ENCODE measurements at places on chromosomes 13 and 19. TPM values are rescaled to one million over a fixed set of nuclear protein-coding genes. Genes with fewer than 3 reads are reported as not detected.

KIR3DL1 gene
- total RNA-seq: not detected

DNA sequence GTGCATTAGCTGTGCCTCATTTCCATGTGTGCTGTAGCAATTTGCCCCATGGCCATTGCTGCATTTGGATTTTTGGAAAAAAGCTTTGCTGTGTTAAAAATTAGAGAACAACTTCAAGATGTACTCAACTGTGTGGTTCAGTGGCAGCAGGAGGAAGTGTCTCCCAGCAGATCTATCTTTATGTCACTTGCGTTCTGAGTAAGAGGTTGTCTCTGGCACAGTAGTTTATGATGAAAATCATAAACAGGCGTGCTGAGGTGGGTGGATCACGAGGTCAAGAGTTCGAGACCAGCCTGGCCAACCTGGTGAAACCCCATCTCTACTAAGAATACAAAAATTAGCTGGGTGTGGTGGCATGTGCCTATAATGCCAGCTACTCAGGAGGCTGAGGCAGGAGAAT is 29.0 kb upstream of the RNF17 start:
- H3K4me3 ChIP-seq: no peak overlapping the region
- no peaks in the 10 kb centered on the region for H3K27me3 ChIP-seq
- H3K27ac ChIP-seq: no peak overlapping the region
- no peak for DNase-seq
- no peaks in the 10 kb centered on the region for H3K36me3 ChIP-seq
- H3K4me1 ChIP-seq: no peaks in the 10 kb centered on the region

GRCh38 chr13:50668049-50668448 is 175.4 kb downstream of the DLEU7 start:
- no peak overlapping the region for H3K27ac ChIP-seq
- H3K4me1 ChIP-seq: peaks cover 18% of the 10 kb centered on the region
- no peaks in the 10 kb centered on the region for H3K27me3 ChIP-seq
- 0 out of 2 replicates have a peak, but pooled peaks cover 1% of the 10 kb centered on the region for H3K36me3 ChIP-seq
- no peak for DNase-seq

DNA sequence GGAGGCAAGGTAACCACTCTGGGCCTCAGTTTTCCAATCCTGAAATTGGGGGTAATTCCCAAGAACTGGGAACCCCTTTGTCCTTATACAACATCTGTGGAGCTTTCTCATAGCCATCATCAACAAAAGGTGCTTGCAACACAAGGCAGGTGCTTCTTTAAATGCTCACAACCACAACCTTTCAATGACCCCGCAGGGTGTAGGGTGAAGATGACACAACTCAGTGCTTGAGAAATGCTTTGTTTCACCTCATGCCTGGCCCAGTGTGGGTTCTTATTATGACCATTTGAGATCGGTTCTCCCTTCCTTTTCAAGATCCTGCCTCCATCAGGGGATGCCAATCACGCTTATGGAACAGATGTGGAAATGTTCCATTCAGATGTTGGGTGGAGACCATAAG is 8.4 kb downstream of the WIZ start:
- no peak overlapping the region for H3K4me3 ChIP-seq
- no peak for DNase-seq
- no peaks in the 10 kb centered on the region for H3K27me3 ChIP-seq
- peaks cover 19% of the 10 kb centered on the region for H3K4me1 ChIP-seq
- no peaks in the 10 kb centered on the region for H3K36me3 ChIP-seq

- H3K27me3 ChIP-seq: no peaks in the 10 kb centered on the region
- H3K36me3 ChIP-seq: no peaks in the 10 kb centered on the region
- H3K4me3 ChIP-seq: no peak overlapping the region
- peaks cover 36% of the 10 kb centered on the region for H3K4me1 ChIP-seq
Observed at GRCh38 chr19:48686088-48686487, 9.7 kb upstream of the FUT2 start.

GRCh38 chr13:43936647-43937046 is 56.9 kb downstream of the LACC1 start:
- H3K27me3 ChIP-seq: no peaks in the 10 kb centered on the region
- DNase-seq: no peak
- H3K27ac ChIP-seq: no peak overlapping the region
- no peaks in the 10 kb centered on the region for H3K4me1 ChIP-seq
- no peaks in the 10 kb centered on the region for H3K36me3 ChIP-seq

- no peak for DNase-seq
- H3K4me1 ChIP-seq: no peaks in the 10 kb centered on the region
- H3K27ac ChIP-seq: no peak overlapping the region
- 0 out of 2 replicates have a peak, but pooled peaks cover 2% of the 10 kb centered on the region for H3K36me3 ChIP-seq
Observed at GRCh38 chr13:21429211-21429610, 29.9 kb downstream of the ZDHHC20 start.

- H3K27ac ChIP-seq: no peak overlapping the region
- H3K4me1 ChIP-seq: peaks cover 14% of the 10 kb centered on the region
- no peaks in the 10 kb centered on the region for H3K36me3 ChIP-seq
- DNase-seq: no peak
Observed at GRCh38 chr19:4088975-4089374, 22.3 kb upstream of the ZBTB7A start.

DNA sequence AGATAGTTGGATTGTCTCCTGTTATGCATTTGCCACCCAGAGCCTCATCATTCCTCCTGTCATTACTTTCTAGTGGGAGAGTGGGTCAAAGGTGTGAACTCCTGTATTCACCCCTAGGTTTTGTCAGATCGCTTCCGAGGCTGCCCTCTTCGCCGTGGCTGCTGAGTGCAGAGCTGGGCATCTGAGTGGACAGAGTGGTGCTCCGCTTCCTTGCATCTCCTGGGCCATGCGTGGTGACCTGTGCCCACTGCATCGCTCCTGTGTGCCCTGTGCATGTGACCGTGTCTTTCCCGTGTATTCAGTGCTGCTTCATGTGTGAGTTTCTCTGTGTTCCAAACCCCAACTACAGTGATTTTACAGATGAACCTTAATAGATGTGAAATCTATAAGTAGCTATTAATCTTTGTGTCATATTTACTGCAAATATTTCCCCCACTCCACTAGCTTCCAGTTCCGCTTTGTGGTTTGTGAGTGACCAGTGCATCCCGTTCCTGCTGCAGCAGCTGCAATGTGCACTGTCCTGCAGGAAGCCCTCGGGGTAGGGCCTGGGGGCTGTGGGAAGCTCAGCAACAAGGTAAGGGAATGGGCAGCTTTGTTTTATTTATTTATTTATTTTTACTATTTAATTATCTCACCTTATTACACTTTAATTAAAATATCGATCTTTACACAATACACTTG is 53.1 kb downstream of the C13orf46 start:
- no peaks in the 10 kb centered on the region for H3K27me3 ChIP-seq
- H3K4me3 ChIP-seq: no peak overlapping the region
- no peak overlapping the region for H3K27ac ChIP-seq
- peak; percentile 5 for DNase-seq

DNA sequence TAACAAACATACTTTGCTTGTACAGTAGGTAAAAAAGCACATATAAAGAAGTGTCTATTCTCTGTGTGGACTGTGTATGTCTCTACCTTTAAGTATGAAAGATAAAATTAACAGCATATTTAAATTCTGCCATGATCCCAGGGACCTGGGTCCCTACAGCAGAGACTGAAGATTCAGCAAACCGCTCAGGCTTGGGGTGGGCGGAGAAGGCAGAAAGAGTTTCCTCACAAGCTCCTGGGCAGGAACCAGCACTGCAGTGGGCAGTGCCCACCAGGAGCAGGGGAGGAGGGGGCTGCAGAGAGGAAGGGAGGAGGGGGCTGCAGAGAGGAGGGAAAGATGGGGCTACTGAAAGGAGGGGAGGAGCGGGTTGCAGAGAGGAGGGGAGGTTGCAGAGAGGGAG is 44.6 kb upstream of the GRTP1 start:
- H3K4me1 ChIP-seq: peaks cover 11% of the 10 kb centered on the region
- H3K27ac ChIP-seq: no peak overlapping the region
- H3K27me3 ChIP-seq: no peaks in the 10 kb centered on the region
- H3K4me3 ChIP-seq: no peak overlapping the region
- no peak for DNase-seq
- H3K36me3 ChIP-seq: no peaks in the 10 kb centered on the region

DNA sequence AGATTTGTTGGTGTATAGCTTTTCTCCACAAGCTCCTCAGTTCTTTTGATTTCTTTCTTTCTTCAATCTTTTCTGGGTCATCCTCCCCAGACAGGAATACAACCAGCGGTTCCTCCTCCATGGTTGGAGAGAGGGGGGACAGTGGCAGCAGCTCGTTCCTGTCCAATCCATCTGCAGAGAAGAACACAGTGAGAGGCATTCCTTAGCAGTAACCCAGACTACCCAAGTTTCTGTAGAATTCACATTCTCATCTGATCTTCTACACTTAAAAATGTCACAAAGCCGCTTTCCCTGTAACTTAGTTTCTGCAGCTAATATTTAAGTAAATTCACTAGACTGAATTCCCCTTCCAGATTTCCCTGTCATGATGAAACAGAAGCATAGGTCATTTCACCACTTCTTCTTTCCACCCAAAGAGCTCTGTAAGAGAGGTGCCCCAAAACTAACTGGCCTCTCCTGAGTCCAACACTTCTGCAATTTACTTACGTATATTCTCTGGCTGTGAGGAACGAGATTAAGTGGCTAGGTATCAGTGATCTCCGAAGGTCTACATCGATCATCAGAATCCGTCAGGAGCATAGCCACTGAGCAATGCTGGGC is 171.9 kb downstream of the TBC1D4 start:
- H3K27me3 ChIP-seq: no peaks in the 10 kb centered on the region
- DNase-seq: no peak

IL17D gene
- 2.2 TPM for total RNA-seq

DNA sequence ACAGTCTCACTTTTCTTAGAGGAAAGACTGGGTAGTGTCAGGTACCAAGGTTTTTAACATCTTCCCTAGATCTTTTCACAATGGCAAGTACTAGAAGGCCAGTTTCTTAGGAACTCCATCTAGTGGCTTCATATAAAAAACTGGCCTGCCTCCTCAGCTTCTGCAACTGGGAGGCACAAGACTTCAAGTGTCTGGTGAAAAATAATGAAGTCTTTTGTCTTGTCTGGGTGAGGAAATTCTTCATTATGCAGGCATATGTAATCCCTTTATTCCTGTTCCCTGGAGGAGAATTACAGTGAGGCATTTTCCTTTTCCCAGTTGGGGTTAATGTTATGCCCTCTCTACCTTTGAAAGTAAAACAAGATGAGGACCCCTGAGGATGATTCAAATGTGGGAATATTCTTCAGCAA is 300.5 kb downstream of the NALCN start:
- H3K27me3 ChIP-seq: no peaks in the 10 kb centered on the region
- DNase-seq: no peak
- H3K36me3 ChIP-seq: no peaks in the 10 kb centered on the region
- no peak overlapping the region for H3K27ac ChIP-seq

GRCh38 chr19:334296-335071 is 10.1 kb downstream of the MIER2 start:
- no peaks in the 10 kb centered on the region for H3K4me1 ChIP-seq
- DNase-seq: no peak
- peak overlapping the region; percentile 29 for H3K27ac ChIP-seq
- H3K4me3 ChIP-seq: no peak overlapping the region
- no peaks in the 10 kb centered on the region for H3K27me3 ChIP-seq

DNA sequence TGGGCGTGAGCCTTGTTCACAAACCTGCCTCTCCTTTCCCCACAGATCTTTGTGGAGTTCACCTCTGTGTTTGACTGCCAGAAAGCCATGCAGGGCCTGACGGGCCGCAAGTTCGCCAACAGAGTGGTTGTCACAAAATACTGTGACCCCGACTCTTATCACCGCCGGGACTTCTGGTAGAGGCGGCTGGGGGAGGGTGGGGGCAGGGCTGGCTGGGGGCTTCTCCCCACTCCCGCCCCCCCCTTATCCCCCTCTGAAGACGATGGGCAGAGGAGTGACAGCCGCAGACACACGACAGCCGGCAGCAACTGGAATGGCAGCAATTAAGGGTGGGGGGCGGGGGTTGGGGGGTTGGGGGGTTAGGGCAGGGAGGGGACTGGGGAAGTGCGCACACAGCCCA is 1.1 kb upstream of the EPN1 start:
- peak overlapping the region; percentile 92 for H3K27ac ChIP-seq
- no peak for DNase-seq
- no peaks in the 10 kb centered on the region for H3K27me3 ChIP-seq

YJEFN3 gene
- 8.1 TPM for total RNA-seq

- peaks cover 11% of the 10 kb centered on the region for H3K4me1 ChIP-seq
- H3K4me3 ChIP-seq: no peak overlapping the region
- no peak overlapping the region for H3K27ac ChIP-seq
- no peaks in the 10 kb centered on the region for H3K36me3 ChIP-seq
Observed at GRCh38 chr13:90483906-90484305, 863.6 kb upstream of the MIR17HG start.
